CD8-positive, alpha-beta T cell (primary cell): ENCODE measurements at places on chromosomes 1 and 21. TPM values are rescaled to one million over a fixed set of nuclear protein-coding genes. Genes with fewer than 3 reads are reported as not detected.

HOOK1 gene
- 20.9 TPM for total RNA-seq

EPS8L3 gene
- total RNA-seq = not detected

PLA2G2D gene
- not detected for total RNA-seq

S100A16 gene
- not detected for total RNA-seq

SH3BGR gene
- 0.75 TPM for total RNA-seq

PYHIN1 gene
- 16.0 TPM for total RNA-seq

DMBX1 gene
- total RNA-seq = not detected

INSRR gene
- total RNA-seq = 0.08 TPM

RBM11 gene
- total RNA-seq = 15.7 TPM

ANGPTL1 gene
- total RNA-seq = not detected

SPOCD1 gene
- not detected for total RNA-seq

SORT1 gene
- 0.61 TPM for total RNA-seq

RHBDL2 gene
- not detected for total RNA-seq
